Activated CD8-positive, alpha-beta T cell treated with anti-CD3 and anti-CD28 coated beads for 36 hours (primary cell): ENCODE measurements at places on chromosomes 4 and X. TPM values are rescaled to one million over a fixed set of nuclear protein-coding genes. Genes with fewer than 3 reads are reported as not detected.

DNA sequence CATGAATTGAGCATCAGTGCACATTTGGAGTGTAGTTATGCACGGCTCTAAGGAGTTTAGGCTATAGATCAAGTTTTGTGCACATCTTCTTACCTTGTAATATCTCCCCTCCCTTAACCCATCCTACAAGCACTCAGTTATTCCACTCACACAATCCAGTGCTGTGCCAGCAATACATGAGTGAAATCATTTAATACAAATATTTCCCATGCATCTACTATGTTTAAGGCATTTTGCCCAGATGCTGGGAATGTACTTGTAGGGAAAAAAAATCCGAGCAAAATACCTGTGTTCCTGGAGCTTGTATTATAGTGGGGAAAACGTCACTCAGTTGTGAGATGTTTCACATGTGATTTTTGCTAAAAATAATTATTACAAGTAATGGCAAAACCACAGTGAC lies 191.6 kb upstream of the LDB2 start:
- no peak overlapping the region for H3K27ac ChIP-seq
- H3K4me3 ChIP-seq: no peak overlapping the region
- H3K4me1 ChIP-seq: no peaks in the 10 kb centered on the region
- no peak for DNase-seq
- no peaks in the 10 kb centered on the region for H3K36me3 ChIP-seq

GRCh38 chrX:32448945-32449344 lies 762.4 kb downstream of the DMD start:
- H3K36me3 ChIP-seq: no peaks in the 10 kb centered on the region
- DNase-seq: no peak
- H3K27ac ChIP-seq: peak overlapping the region; percentile 61
- H3K4me1 ChIP-seq: peaks cover 16% of the 10 kb centered on the region

The NKX6-1 gene
- total RNA-seq: not detected

DNA sequence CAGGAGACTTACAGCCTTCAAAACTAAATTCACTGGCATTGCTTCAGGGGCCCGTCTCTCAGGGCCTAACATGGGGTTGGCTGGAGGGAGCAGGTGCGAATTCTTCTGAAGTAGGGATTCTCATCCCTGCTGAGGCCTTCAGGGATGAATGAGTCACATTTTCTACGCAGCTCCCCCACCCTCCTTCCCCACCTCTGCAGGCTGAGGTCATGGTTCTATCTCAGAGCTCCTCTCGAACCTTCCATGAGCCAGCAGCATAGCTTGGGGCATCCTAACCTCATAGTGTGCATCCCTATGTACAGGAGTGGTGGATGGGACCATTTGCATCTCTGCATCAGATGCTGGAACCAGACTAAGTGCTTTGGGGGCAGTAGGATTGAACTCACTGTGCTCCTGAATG lies 309.2 kb downstream of the EVC2 start:
- H3K4me3 ChIP-seq: no peak overlapping the region
- H3K27ac ChIP-seq: no peak overlapping the region
- no peaks in the 10 kb centered on the region for H3K27me3 ChIP-seq

- no peak overlapping the region for H3K27ac ChIP-seq
- H3K27me3 ChIP-seq: no peaks in the 10 kb centered on the region
- peak; percentile 21 for DNase-seq
- H3K36me3 ChIP-seq: peaks cover 47% of the 10 kb centered on the region
- H3K4me1 ChIP-seq: peaks cover 5% of the 10 kb centered on the region
- no peak overlapping the region for H3K4me3 ChIP-seq
These were observed 57.4 kb downstream of the NSD2 start for GRCh38 chr4:1928356-1929239.

The CRLF2 gene
- total RNA-seq: 0.43 TPM

- H3K27ac ChIP-seq: no peak overlapping the region
- H3K4me3 ChIP-seq: no peak overlapping the region
- peak; percentile 81 for DNase-seq
- no peaks in the 10 kb centered on the region for H3K36me3 ChIP-seq
These were observed 4.9 kb upstream of the TLR8 start for GRCh38 chrX:12901486-12901885.

The CHRNA9 gene
- total RNA-seq: 0.38 TPM

DNA sequence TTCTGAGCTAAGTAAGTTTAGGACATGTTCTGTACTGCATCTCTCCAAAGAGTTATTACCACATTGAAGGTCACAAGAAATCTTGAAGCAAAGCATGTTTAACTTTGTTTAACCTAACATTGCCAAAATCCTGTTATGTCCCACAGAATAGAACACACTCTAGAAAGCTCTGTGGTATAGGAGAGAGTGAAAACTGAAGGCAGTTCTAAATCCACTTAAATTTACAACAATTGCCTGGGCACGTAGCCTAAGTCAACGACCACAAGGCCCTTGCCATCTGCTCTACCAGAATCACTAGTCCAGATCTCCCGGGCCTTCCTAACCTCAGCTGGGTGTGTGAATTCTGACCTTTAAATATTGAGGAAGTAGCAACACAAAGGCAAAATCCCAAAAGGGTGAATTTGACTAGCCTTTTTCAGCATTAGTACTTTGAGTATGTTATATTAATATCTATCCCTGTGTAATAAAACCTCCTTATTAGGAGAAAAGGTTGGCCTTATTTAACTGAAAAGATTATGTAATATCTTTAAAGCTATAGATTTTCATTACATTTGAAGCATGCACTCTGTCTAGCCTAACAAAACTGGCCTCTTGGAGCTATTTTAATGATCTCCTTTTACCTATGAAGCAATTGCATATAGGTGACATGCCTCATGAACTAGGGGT lies 4.5 kb upstream of the MAML3 start:
- peaks cover 41% of the 10 kb centered on the region for H3K4me1 ChIP-seq
- H3K27me3 ChIP-seq: peaks cover 6% of the 10 kb centered on the region
- H3K36me3 ChIP-seq: no peaks in the 10 kb centered on the region
- no peak overlapping the region for H3K4me3 ChIP-seq
- no peak for DNase-seq
